ENCODE measurements at places on chromosomes 11 and 22.

DNA sequence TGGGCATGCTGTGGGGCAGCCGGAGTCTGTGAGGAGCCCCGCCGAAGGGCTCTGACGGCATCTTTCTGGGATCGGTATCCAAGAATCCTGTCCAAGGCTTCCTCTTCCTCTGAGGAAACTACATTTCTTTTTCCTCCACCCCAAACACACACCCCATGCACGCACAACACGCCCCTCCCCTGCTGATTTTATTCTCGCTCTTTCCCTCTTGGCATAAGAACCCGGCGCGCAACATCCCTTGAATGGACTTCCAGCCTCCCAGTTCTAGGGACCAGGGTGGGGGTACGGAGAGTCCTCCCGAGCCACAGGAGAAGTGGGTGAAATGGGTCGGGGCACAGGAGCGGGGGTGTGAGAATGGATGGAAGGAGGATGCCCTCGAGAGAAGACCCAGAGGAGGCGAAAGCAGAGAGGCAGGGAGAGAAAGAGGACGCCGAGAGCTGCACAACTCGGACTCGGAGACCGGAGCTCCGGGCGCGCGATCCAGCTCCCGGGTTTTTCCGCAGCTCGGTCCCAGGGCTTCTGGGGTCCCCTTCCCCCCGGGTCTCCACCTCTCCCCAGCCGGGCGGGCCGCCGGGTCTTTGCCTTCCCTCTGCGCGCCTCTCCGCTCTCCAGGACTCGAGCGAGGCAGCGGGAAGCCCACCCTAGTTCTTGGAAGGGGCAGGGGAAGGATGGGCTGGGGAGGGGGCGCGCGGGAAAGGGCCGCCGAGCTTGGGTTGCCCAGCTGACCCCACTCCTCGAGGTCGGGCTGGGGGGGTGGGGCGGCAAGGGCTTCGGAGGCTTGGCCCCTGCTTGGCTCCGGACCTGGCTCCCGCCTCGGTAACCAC, 1.5 kb upstream of the LARGE1 start:
- DNase-seq: peak; percentile 69

DNA sequence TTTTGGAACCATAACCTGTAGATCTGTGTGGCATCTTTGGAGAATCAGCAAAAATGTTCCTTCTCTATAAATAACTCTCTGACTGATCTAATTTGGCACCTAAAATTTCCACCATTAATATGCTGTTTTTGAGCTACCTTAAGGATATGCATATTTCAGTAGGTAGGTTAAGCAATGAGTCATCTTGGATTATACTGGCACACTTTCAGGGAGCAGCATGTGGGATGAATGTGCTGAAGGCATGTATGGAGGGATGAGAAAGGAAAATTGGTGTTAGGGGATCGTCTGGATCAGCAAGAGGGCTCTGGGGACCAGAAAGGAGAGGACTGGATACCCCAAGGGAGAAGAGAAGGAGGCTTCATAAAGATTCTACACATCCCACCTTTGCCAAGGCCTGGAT, 44.6 kb upstream of the ELF5 start:
- no peak for DNase-seq

DNA sequence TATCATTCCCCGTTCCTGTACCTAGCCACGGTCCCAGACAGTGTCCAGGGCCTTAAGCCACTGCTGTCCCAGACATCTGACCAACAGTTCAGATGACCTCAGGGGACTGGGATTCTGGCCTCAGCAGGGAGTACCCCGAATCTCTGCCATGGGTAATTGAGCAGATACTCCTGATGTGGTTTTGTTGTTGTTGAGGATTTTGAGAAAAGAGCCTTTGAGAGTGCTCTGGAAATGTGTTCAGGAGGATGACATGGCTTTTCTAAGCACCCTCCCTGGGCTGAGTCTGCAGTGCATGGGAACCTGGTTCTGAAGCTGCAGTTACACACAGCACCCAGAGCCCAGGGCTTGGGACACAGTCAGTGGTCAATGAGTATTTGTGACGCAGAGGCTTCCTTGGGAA, 30.4 kb downstream of the ADAMTS15 start:
- peak; percentile 22 for DNase-seq

DNA sequence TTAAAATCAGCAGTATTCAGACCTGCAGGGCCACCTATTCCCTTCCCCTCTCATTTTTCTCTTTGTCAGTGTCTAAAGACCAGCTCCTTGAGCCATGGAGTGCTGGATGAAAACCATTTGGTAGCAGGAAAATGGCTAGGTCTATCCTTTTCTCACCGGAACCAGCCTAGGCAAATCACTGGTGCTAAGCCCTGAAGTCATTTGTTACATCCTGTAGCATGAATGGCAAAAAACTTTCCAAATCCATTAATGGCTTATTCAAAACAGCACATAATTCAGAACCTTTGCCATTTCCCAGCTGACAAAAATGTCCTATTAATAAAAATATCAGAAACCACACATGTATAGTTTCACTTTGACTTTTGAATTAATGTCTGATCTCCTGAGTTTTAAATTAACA, 209.5 kb upstream of the E2F8 start:
- DNase-seq: no peak

GRCh38 chr11:16157327-16157726, 199.0 kb downstream of the SOX6 start:
- DNase-seq: no peak

- DNase-seq: peak; percentile 43
These were observed 89.0 kb downstream of the ISX start for GRCh38 chr22:35154937-35155387.

DNA sequence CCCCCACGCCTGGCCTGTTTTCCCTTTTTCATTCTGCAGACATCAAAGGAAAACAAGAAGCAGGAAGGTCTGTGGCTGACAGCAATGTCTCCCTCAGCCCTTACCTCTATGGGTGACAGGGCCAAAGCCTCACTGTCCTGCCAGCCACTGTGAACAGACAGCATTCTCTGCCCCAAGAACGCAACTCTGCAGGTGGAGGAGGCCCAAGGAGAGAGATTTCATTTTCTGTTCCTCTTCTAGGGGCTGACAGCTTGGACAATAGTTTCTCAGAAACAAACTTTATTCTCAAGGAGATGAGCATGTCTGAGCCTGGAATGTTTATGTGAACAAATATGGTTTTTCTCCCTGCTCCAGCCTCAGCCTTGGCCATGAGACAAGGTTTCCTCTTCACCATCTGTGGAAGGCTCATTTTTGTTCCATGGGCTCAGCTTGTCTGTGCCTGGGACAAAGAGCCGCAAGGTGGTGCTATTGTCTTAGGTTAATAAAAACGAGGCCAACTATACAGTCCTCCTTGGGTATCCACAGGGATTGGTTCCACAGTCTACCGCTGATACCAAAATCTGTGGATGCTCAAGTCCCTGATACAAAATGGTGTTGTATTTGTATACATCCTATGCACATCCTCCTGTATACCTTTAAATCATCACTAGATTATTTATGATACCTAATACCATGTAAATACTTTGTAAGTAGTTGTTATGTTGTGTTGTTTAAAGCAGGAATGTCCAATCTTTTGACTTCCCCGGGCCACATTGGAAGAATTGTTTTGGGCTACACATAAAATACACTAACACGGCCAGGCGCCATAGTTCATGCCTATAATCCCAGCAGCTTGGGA, 5.8 kb downstream of the PIWIL3 start:
- peak; percentile 89 for DNase-seq

DNA sequence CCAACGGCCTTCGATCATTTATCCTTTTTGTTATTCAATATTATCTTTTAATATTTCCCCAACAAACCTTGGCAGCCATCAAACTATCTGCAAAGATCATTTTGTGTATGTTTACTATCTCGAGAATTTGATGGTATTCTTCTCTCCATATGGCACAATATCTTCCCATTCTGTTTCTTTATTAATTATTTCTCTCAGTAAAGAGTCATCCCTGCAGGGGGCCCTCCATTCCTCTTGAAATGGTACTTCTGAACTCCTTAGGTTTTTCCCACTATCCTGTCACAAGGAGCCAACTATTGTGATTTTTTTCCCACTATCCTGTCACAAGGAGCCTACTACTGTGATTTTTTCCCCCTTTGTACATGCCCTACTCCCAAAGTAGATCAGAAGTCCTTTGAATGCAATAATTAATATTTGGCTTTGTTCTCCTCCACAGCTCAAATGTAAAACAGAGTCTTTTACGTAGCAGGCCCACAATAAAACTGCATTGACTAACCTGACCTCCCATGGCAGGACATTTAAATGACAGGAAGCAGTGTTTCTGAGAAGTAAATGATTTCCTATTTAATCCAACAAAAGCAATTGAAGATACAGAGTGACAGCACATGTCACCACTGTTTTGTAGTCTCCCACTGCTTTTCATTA, 43.3 kb downstream of the PDGFD start:
- no peak for DNase-seq

DNA sequence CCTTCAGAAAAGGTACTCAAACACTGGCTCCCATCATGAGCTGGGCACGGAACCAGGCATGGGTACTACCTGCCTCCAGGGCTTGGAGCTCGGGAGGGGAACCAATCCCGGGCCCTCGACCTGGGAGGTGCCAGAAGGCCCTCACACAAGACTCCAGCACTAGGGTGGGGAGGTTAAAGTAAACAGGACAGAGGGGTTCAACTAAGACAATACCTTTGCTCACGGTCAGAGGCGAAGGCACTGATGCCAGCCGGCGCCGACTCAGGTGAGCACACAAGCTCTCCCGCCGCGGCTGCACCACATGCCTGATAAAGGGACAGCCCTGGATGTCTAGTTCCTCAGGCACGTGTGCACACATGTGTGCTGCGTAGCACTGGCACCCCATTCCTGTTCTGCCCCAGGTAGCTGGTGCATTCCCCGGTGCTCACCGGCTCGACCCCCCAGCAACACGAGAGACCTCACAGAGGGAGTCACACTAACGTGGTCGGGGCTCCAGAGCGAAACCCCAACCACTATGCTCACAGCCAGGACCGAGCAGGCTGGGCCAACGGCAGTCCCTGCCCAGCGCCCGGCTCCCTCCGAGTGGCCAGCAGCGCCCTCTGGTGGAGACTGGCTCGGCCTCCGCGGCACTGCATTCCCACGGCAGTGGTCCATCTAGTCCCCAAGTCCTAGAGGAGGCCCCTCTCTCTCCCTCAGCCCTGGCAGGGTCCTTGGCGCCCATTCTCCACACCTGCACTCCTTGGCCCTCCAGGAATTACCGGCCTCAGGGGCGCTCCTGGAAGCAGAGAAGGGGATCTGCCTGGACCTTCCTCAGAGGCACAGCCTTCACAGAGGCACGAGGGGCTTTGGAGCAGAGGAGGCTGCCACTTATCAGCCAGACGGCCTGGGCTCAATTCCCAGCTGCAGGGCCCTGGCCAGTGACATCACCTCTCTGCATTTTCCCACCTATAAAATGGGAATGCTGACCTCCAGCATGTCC, 28.8 kb upstream of the MOB2 start:
- DNase-seq: peak; percentile 51

- DNase-seq: no peak
These were observed 29.0 kb downstream of the ARVCF start for GRCh38 chr22:19987394-19988306.

- no peak for DNase-seq
These were observed 544.4 kb downstream of the MIAT start for GRCh38 chr22:27201741-27202140.

DNA sequence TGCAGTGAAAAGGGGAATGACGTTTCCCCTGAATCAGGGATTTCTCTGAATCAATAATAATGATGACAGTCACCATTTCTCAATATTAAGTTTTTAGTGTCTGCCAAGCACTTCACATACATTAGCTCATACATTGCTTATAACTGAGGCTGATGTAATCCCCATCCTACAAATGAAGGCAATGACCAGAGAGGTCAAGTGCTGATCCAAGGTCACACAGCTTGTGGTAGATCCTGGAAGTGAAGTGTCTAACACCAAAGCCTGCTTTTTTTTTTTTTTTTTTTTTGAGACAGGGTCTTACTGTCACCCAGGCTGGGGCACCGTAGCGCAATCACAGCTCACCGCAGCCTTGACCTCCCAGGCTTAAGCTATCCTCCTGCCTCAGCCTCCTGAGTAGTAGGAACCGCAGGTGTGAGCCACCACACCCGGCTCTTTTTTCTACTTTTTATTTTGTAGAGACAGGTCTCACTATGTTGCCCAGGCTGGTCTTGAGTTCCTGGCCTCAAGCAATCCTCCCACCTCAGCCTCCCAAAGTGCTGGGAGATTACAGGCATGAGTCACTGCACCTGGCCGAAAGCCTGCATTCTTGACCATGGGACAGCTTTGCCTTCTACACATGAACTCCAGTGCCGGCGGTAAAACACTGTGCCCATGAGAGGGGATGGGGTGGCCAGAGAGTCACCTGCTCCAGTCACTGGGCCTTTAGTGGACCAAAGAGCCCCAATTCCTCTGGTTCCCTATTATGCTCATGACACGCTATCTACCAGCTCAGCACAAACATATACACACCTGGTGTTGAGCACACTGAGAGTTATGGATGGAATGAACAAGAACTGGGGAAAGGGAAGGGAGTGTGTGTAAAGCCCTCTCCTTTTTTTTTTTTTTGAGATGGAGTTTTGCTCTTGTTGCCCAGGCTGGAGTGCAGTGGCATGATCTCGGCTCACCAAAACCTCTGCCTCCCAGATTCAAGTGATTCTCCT, 17.4 kb downstream of the ARHGAP1 start:
- DNase-seq: no peak

DNA sequence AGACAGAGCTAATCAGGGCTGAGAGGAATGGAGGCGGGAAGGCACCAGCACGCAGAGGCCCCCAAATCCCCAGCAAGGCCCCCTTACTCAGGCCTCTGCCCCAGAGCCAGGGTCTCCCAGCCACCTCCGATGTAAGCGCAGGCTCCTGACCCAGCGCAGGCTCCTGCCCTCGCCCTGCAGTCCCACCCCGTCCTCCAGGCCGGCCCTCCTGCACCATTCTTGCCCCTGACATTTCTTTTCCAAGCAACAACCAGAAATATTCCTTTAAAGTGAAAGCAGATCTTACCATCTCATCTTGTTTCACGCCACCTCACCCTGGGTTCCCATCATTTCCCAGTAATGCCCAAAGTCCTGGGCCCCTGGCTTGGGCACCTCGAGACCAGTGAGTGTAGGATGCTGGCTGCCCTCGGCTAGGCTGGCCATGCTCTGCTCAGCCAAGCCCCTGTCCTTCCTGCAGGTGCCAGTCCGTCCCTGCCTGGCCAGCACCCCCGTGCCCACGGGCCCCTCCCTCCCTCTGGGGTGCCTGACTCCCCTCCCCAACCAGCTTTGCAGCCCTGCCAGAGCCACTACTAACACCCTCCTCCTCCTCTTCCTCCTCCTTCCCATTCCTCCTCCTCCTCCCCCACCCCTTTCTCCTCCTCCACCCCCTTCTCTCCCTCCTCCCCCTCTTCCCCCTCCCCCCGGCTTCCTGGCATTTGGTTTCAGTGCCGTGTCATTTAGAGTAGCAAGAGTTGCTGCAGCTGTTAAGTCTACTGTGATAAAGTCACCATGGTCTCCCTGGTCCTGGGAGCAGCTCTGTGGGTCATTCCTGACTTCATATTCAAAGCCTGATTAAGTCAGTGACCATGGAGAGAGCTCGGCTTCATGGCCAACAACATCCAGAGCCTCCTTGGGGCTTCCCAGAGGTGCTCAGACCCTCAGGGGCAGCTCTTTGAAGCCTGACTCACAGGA, 78.7 kb downstream of the PIWIL3 start:
- peak; percentile 36 for DNase-seq
